AG09319 (cell line): ENCODE measurements at places on chromosomes 2 and 18.

- no peak for DNase-seq
These were observed 95.0 kb upstream of the ZNF521 start for GRCh38 chr18:25446972-25447371.

DNA sequence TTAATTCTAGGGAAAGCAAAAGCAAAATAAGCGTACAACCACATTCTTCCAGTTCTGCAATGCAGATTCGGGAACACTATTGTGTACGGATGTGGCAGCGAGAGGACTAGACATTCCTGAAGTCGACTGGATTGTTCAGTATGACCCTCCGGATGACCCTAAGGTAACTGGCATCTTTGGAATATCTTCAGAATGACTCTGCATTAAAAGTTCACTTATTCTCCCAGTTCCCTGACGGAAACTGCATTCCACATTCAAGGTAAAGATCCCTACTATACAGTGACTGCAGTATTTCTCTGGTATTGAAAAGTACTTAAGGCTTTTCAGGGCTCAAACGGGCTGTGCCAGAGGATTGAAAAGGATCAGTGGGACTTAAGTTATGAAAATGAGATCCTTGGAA is 10.9 kb downstream of the DDX18 start:
- DNase-seq: no peak

- no peak for DNase-seq
These were observed 103.1 kb downstream of the UPP2 start for GRCh38 chr2:158204741-158205165.

DNA sequence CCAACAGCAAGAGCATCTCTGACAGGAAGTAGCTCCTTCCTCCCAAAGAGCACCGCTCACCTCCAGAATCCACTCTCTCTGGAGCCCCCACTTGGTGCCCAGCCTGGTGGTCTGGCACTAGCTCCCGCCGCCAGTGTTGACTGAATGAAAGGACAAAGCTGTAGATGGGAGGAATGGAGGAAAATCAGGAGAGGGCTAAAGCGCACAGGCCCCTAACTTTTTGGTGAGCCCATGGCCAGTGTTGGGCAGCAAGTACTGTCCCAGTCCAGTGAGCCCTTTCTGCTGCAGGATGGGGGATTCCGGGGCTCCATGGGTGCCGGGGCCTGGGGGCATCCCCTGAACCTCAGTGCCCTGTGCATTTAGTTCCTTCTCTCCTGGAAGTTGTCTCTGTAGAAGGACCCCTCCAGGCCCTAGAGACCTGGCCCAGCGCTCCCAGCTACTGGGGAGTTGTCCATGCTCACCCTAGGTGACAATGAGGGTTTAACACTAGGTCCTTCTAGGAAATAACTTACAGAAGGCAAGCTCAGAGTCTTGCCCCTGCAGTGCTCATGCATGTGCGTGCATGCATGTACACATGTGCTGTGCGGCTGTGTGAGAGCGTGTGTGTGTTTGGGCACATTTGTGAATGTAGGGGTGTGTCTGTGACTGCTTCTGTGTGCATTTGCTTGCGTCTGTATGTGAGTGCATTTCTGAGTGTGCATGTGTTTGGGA is 33.6 kb downstream of the GLI2 start:
- no peak for DNase-seq

DNA sequence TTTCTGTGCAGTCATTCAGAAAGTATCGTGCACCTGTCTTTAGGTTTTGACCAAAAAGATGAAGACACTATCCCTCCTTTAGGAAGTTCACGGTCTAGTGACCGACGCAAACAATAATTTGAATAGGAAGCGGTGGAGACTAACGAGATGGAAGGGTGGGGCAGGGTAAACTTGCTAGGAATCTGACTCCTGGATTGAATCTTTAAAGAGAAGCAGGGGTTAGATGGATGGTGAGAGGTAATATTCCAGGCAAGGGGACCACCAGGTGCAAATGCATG is 651 bp upstream of the TXNL1 start:
- no peak for DNase-seq

DNA sequence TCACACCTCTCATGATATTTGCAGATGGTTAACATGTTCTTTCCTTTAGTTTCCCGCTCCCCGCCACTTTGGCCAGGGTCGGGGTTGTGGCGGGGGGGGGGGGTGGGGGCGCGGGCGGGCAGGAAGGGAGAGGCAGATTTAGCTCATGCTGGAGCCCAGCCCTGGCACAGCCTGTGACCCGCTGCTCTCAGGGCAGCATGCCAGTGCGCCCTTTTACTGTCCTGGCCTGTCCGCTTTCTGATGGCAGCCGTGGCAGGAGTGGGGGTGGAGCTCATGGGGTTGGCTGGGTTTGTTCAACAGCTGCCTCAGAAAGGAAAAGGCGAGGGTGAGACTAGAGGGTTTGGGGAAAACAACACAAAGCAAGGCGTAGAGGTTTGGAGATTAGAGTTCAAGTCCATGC is 56.1 kb downstream of the TNP1 start:
- no peak for DNase-seq

- no peak for DNase-seq
These were observed 226.9 kb upstream of the GYPC start for GRCh38 chr2:126429103-126429502.

GRCh38 chr2:239292531-239292930 is 108.3 kb downstream of the HDAC4 start:
- DNase-seq: no peak

DNA sequence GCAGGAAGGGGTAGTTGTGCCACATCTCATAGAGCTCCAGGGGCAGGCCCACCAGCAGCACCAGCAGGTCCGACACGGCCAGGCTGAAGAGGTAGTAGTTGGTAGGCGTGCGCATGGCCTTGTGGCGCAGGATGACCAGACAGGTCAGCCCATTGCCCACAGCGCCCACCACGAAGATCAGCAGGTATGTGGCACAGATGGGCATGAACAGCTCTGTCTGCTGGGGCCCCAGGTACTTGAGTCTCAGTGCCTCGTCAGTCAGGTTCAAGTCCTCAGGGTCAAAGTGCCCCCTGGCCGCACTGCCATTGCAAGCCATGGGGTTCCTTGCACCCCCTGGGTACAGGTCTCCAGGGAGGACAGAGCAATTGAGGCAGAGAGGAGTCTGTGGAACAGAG is 1.6 kb downstream of the NMUR1 start:
- no peak for DNase-seq

DNA sequence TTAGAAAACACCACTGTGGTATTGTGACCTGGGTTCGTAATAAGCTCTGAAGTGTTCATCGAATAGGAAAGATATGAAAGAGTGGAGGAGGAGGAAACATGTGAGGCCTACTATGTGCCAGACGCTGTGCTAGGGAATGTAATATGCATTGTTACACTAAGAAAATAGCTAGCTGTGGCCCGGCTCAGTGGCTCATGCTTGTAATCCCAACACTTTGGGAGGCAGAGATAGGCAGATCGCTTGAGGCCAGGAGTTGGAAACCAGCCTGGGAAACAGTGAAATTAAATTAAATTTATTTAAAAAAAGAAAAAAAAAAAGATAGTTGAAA is 49.2 kb upstream of the ZNF397 start:
- DNase-seq: no peak
